ENCODE measurements at places on chromosomes 1 and 21.

- no peak for DNase-seq
Measured at GRCh38 chr1:47228644-47229030, 3.4 kb downstream of the TAL1 start.

- no peak for DNase-seq
Measured at GRCh38 chr1:101040666-101041065, 15.1 kb upstream of the DPH5 start.

- DNase-seq = peak; percentile 82
Measured at GRCh38 chr1:34984793-34985608, at the start of gene TMEM35B. Gene TMEM35B (minus strand): TSS chr1:34985347. CDS start chr1:34985305, 42 bp downstream.

- DNase-seq = peak; percentile 18
Measured at GRCh38 chr1:206575894-206576737, 36.1 kb downstream of the EIF2D start.

DNA sequence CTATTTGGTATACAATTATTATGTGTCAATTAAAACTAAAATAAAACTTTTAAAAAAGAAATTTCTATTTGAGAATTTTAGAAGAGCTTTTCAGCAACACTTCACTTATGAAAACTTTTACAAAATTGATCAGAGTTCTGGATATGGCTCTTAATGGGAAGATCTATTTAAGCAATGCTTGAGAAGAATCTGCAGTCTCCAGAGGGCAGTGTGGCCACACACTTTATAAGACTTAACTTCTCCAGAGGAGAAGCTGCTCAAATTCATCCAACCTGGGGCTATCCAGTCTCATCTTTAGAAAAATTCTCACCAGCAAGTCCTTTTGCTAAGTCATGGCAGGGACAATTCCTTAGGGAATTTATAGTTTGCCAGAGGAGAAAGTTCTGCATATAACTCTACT is 25.2 kb upstream of the AGO1 start:
- no peak for DNase-seq

GRCh38 chr1:178098262-178098661 is 4.4 kb downstream of the RASAL2 start:
- no peak for DNase-seq

DNA sequence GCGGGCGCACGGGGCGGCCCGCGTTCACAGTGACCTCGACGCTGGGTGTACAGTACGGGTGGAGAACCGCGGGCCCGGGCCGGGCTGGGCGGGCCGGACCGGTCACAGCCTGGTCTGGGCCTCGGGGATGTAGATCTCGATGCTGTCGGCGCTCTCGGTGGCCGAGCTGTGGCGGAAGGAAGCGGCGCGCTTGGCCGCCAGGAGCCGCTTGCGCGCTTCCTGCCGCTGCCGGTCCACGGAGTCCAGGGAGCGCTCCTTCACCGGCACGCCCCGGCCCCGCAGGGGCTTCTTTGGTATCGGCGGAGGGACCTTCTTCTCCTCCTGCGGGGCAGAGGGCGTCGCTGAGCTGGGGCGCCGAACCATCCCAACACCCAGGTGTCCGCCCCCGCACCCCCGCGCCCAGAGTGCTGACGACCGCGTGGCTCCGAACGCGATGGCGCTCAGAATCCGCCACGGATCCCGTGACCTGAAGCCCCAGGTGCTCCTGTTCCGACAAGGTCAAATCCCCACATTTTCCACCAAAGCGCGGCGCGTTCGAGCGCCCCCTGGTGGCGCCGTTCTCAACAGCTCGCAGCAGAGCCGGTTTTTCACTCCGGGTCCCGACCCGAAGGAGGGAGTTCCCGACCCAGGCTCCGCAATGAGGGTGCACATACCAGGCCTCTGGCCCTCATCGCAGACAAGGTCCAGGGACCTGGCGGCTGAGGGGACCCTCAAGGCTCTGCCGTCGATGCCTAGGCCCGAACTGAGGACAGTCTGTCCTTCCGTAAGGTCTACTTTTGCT is 6.6 kb upstream of the SMIM12 start:
- peak; percentile 97 for DNase-seq

GRCh38 chr21:37008724-37009123 is 2.2 kb downstream of the RIPPLY3 start:
- no peak for DNase-seq

DNA sequence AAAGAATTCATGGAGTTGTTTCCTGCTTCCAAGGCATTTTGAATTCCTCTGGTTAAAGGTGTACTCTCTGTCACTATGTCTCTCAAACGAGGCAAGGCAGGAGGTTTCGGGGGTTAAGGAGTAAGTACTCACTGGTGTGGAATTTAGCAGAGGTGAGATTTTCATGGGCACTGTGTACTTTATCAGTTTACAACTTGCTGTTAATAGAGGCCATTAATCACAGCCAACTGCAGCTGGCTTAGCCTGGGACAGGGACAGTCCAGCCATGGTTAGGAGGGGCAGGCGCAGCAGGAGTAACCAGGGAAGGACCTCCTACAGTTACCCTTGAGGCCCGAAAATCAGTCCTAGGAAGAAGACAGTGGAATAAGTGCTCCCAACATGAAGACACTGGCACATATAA is 18.1 kb upstream of the TMEM9 start:
- DNase-seq = no peak

DNA sequence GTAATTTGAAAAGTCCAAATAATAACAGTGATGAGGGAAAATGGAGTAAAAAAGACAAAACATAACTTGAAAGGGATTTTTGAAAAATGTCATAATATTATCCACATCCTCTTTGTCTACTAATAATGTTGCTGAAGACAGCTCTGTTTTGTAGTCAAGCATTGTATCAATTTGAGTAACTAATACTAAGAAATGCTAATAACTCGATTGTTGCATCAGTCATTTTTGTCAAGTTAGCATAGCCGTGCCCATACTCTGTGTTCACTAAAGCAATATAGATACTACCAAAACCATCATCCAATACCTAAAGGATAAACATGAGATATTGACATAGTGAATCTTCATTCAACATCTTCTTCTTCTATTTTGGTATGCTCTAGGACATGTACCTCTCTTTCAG is 17.3 kb downstream of the PDC start:
- DNase-seq = no peak

- DNase-seq = no peak
Measured at GRCh38 chr1:230824919-230825721, 43.2 kb downstream of the C1orf198 start.

- DNase-seq = no peak
Measured at GRCh38 chr1:37118790-37119189, 84.5 kb upstream of the GRIK3 start.

DNA sequence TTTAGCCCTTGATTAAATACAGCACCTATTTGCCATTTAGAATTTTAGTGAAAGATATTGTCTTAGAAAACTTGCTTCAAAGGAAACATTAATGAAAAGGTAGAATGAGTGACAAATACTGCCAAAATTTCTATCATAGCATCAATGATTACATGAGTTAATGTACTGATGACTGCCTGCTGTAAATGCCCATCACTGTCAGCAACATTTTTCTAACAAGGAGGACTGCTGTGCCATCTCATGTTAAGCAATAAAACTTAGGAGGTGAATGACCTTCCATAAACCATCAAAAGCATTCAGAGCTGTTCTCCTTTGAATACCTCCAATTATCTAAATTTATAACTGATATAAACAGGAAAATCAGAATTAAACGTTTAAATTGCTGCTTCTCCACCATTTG is 54.3 kb downstream of the GRIK1 start:
- no peak for DNase-seq

DNA sequence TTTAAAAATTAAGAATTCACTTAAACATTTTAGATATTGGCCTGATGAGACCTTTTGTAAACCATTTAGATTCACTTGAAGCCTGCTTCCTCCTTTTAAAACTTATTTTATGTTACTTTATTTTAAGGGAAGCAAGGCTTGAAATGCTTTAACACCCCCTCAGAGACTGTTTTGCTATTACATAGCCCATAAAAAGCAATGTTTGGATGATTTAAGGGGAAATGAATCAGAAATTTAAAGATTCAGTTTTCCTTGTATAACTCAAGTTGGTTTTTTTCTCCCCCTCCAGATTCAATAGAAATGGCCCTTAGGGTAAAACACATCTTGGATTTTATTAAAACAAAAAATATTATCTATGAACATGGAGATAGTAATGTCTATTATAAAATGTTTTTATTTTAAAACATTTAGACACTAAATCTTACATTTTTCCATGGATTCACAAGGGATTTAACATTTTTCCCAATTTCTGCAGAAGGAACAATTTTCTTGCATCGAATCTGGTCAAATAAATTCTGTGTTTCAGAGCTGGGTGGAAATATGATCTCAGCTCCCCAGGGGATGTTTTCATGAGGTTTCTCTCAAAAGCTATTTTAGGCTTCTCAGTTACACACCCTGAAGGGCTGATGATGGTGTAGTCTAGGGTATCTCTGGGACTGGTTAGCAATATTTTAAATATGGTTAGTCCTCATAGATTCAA is 69.3 kb upstream of the WARS2 start:
- DNase-seq = no peak

GRCh38 chr1:61053226-61053711 is 29.1 kb upstream of the NFIA start:
- no peak for DNase-seq

- no peak for DNase-seq
Measured at GRCh38 chr1:205656236-205656635, 24.1 kb downstream of the SLC45A3 start.

DNA sequence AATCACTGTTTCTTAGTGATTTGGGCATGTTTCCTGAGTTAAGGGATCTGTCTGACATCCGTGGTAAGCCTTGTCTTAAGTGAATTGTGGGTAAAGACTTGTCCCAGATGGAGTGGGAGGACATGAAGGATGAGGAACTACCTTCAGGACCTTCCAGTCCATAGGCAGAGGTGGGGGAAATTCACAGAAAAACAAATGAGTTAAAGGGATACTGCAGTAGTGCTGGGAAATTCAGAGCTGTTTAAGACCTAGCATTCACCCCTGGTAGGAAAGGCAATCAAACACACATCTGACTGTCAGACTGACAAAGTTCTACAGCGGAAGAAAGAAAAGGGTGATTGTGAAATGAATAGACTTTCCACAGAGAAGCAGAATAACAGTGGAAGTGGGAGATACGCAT is 3.0 kb downstream of the GNAT2 start:
- no peak for DNase-seq

GRCh38 chr1:161082996-161083747 is 6.2 kb downstream of the NECTIN4 start:
- no peak for DNase-seq

- no peak for DNase-seq
Measured at GRCh38 chr1:22815421-22816066, 104.9 kb downstream of the EPHB2 start.

GRCh38 chr1:83818916-83819315 is 180.0 kb downstream of the TTLL7 start:
- DNase-seq = no peak

DNA sequence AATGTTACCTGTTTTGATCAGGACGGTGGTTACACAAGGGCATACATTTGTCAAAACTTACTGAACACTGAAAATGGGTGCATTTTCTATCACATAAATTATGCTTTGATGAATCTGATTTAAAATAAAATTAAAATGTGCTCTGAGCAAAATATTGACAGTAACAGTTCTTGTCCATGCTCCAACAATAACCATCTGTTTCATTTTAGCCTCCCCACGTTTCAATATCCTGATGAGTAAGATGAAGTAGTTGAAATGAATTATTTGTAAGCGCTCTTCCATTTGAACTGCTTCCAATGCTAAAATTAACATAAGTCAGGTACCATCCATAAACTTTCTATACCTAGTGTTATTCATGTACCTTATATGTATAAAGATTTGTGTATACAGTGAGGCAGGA is 365.4 kb downstream of the LTN1 start:
- no peak for DNase-seq

DNA sequence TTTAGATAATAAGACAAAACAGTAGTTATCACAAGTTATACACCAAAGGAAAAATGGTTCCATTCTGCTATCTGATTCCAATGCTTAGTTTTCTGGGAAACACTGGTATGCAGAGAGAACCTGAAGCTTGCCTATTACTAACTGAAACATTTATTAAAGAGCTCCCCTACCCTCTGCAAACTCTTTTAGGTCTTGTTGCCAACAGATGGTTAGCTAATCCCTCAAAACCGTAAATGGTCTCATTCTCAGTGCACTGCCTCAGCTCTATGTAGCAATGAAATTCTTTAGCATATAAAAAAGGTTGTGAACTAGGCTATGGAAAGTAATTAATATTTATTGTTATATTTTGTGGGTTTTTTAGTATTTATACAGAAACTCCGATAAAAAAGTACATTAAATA is 20.4 kb downstream of the C21orf91 start:
- no peak for DNase-seq

- DNase-seq = no peak
Measured at GRCh38 chr1:38326856-38327255, 280.3 kb upstream of the POU3F1 start.

GRCh38 chr1:115685029-115685705 is 43.4 kb downstream of the VANGL1 start:
- DNase-seq = no peak

GRCh38 chr1:97340951-97341350 is 579.9 kb downstream of the DPYD start:
- DNase-seq = no peak

- DNase-seq = no peak
Measured at GRCh38 chr21:27683292-27683691, 716.4 kb upstream of the ADAMTS5 start.

- DNase-seq = peak; percentile 55
Measured at GRCh38 chr1:158112994-158113758, 67.5 kb upstream of the CD1D start.

DNA sequence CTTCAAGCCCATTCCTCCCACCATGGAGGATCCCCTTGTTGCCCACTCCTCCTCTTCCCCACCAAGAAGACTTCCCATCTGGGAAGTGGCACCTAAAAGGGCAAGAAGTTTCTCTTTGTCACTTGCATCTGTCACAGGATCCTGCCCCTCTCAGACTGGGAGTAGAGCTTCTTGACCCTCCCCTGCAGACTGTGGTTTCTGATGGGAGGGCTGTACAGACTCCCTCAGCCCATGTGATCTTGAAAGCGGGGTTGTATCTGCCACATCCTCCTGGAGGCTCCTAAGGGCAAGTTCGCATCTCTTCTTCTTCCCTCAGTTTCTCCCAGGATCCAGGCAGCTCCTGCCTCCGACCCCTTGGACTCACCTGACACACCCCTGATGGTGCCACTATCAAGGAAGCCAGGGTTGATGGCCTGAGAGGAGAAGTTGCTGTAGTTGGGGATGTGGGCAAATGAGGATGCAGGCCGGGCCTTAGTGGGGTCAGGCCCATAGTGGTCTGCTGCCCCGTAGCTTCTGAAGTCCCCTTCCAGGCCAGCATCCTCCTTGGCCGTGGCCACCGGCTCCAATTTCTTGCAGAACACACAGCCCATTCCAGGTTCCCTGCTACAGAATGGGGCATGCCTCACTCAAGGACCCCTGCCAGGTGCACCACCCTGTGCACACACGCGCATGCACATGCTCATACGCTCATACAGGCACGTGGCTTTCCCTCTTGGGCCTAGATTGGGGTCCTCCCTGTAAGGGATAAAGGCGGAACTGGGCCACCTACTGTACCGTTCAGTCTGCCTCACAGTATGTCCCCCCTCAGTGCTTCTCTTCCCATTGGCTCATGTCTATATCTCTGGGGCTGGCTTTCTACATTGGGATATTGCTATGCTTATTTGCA is 11.4 kb downstream of the FGR start:
- no peak for DNase-seq

- DNase-seq = no peak
Measured at GRCh38 chr1:47679301-47679791, 241.5 kb downstream of the FOXD2 start.

GRCh38 chr1:160748181-160748877 is 9.3 kb downstream of the SLAMF7 start:
- no peak for DNase-seq
